ENCODE measurements at places on chromosomes 5 and 9. TPM values are rescaled to one million over a fixed set of nuclear protein-coding genes. Genes with fewer than 3 reads are reported as not detected.

DNA sequence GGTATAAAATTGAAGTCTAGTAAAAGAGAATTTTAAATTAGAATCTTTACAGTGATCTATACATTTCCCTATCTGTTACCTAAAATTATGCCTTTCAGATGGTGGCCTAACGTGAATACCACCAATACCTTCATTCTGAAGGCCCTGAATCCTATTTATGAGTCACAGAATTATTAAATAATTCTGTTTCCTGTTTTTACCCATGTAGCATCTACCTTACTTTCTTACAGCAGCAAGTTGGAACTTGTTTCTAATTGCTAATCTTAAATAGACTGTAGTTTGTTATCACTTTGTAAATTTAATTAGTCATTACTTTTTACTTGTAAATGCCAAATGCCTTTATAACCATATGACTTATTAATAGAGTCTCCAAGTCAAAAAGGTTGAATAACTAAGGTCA lies 135.0 kb downstream of the PDE4D start:
- no peak for DNase-seq

DNA sequence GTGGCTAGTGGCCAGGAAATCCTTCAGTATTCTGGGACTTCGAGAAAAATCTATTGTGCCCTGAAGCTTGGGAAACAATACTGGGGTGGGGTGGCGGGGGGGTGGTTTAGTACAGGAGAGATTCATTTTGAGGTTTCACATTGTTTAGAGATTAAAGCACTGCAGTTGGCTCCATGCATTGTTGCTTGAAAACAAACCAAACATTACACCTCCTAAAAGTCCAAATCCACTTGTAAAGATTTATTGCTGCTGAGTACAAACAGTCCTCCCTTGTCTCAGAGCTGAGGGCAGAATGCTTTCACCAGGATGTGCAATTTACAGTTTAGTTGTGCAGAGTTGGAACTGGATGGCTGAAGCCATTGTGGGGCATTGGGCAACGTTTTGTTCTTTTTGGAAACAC lies 49.4 kb downstream of the GGTA1 start:
- peak; percentile 10 for DNase-seq

DNA sequence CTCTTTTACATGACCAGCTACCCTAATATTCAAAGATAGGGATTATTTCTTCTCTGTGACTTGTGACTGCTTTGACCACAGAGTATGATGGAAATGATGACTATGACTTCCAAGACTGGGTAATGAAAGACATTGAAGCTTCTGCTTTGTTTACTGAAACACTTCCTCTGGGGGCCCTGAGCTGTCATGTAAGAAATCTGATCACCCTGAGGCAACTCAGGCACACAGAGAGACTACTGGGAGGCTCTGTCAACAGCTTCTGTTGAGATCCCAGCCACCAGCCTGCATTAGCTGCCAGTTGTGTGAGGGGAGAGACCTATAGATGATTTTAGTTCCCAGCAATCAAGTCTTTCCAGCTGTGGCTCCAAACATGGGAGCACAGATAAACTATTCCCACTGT lies 76.5 kb downstream of the KCTD16 start:
- no peak for DNase-seq

- no peak for DNase-seq
Observed at GRCh38 chr5:141547488-141547887, 58.6 kb downstream of the PCDHGC5 start.

DNA sequence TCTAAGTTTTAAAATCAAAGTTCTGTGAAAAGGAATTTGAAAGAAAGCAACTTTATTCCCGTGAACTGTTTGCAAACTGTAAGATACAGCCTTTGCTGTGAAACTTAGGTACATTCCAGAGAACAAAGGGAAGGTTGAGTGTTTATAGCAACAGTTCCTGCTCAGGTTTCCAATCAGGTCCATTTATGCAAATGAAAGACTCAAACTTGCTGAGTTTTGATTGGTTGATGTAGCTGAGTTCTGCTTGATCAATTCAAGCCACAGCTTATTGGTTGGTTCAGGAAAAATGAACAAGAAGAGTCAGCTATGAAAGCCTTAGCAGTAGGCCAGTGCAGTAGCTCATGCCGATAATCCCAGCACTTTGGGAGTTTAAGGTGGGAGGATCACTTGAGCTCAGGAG lies 37.9 kb downstream of the SLC27A6 start:
- DNase-seq, result no peak

GRCh38 chr5:173581408-173582215 lies 34.8 kb downstream of the BOD1 start:
- DNase-seq, result no peak

DNA sequence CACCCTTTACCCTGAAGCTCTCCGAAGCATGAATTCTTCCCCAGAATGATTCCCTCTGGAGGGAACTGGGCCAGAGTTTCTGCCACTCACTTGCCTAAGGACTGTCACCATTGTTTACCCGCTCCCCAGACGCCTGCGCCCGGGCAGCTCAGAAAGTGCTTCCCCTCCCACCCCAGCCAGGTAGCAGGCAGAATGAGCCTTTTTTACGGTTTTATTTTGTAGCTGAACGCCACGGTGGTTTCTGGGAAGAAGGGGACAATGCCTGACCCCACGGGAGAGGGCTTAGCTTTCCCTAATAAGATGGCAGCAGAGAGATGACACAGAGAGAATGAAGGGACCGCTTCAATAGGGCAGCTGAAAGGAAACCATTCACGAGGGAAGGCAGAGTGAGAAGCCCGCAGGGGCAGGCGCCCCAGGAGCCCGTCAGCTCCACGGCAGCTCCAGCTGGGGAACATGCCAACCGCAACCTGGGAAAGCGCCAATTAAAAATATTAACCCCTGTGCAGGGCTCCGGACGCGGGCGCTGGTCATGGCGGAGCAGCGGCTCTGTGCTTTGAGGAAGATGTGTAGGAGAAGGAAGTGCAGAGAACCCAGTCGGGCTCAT lies 20.4 kb upstream of the NTNG2 start:
- no peak for DNase-seq

- no peak for DNase-seq
Observed at GRCh38 chr9:70571258-70571657, 156.8 kb upstream of the KLF9 start.

- DNase-seq, result no peak
Observed at GRCh38 chr5:125413496-125414274, 667.2 kb upstream of the ZNF608 start.

GRCh38 chr5:90193185-90193822 lies 216.3 kb downstream of the CETN3 start:
- DNase-seq, result no peak

DNA sequence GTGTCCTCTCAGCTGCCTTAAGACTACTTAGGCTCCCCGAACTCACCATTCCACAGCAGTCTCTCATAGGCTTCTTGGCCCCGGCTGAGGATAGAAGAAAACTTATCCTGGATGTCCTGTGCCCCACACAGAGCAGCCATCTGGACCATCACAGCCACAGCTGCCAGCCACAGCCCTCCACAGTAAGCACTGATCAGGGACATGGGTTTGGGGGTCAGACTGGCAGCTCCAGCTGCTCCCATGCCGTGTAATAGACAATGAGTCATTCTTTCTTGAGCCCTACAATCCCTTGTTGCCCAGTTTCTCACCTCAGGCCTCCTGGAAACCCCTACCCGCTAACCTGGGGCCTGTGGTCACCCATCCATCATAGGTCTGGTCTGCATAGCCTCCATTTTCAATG lies 5.7 kb downstream of the CREB3 start:
- DNase-seq, result no peak

GRCh38 chr5:127650022-127650421 lies 1.1 kb downstream of the CTXN3 start:
- no peak for DNase-seq

DNA sequence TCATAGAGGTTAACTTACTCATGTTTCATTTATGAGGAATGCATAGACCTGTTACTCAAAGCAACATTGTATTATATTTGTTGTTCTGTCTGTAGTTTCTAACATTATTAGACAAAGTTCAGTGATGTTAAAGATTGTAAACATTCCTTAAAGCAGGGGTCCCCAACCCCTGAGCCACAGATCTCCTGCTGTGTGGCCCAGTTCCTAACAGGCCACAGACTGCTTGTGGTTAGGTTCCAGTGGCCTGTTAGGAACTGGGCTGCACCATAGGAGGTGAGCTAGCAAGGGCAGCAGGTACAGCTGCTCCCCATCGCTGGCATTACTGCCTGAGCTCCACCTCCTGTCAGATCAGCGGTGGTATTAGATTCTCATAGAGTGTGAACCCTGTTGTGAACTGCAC lies 181.1 kb downstream of the KDM4C start:
- DNase-seq, result no peak

DNA sequence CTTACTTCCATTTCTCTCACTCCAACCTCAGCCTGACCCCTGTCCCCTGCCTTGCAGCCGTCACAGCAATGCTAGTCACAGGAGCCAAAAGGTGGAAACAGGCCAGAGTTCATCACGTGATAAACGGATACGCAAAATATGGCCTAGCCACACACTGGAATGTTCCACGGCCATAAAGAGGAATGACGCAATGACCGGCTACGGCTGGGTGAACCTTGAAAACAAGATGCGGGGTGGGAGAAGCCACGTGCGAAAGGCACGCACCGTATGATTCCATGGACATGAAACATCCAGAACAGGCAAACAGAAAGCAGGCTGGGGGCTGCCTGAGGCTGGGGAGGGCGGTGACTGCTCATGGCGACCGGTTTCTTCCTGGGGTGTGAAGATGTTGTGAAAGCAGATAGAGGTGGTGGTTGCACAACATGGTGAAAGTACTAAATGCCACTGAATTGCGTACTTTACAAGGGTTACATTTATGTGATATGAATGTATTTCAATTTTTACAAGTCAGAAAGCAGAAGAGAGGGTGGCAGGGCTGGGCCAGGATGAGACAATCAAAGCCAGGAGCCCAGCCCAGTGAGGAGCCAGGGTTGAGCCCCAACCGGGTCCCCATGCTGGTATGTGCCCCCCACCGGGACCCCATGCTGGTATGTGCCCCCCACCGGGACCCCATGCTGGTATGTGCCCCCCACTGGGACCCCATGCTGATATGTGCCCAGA lies 117.8 kb upstream of the SARDH start:
- no peak for DNase-seq

GRCh38 chr5:80755626-80756025 lies 100.8 kb upstream of the DHFR start:
- DNase-seq, result no peak

DNA sequence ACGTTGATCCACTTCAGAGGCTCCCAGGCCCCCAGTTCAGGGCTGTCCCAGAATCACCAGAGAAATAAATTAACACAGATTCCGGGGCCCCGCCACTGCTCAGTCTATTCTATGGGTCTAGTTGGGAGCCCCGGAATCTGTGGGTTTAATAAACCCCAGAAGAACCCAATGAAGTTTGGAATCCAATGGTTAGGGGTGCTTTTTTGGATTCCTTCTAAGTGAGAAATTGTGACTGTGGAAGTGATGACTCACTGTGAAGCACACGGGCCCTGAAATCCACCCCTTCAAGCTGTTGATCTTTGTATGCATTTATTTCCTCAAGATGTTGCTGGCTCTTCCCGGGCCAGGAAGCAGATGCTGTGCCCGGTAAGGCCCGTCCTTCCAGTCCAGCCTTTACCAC lies 57.3 kb upstream of the SLC28A3 start:
- peak; percentile 9 for DNase-seq

DNA sequence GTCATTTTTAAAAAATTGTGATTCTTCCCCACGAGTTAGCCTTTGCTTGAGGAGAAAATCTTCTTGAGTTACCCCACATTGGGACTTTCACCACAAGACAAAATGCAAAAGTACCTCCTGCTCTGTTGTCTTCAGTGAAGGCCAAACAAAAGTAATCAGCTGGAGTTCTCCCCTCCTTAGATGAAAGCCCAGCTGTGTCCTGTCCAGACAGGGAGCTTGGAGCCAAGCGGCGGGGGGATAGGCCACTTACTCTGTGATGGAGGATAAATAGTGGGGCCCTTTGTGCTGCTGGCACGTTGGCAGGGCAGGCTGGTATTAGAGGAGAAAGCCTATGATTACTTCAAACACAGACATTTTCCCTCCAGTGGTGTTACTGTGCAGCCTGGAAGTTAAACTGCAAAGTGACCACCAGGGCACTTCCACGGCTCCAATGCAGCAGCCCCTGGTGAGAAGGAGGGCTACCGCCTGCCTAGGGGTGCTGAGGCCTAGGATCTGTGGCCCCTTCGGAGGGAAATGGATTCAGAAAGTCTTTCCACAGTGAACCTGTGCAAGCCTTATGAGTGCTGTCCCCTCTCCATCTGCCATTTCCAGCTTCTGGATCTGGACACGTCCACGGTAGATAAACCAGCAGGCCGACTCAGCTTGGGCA lies 155.0 kb downstream of the TMEM167A start:
- no peak for DNase-seq

DNA sequence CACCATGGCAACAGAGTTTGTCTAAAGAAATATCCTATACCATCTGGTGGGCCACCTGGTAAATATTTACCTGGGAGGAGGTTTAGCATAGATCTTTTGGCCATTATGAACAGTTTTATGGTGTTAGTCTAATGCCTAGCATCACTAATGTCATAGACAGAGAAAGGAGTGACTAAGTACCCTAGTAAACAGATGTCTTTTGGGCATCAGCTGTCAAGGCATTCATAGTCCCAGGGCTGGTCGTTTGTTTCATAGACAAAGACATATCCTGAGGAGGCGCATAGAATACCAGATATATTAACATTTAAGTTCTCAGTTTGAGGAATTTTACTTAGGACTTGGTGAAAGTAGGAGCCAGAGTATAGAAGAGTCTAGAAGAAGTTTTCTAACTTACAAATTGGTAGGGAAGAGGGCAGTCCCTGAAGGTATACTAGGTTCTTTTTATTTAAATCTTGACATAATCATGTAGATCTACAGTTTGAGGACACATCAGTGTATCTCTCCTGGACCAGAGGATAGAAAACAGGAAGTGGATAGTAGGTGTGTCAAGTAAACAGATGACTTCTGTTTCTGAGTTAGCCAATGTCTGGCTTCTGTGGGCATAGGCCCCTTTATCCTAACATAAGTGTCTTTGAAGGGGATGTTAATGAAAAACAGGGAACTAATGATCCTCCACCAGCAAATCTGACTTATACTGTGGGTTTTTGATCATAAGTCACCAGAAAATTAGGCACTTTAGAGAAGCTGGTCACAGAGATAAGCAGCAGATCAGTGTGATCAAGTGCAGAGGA lies 105.0 kb upstream of the PRSS3 start:
- no peak for DNase-seq

DNA sequence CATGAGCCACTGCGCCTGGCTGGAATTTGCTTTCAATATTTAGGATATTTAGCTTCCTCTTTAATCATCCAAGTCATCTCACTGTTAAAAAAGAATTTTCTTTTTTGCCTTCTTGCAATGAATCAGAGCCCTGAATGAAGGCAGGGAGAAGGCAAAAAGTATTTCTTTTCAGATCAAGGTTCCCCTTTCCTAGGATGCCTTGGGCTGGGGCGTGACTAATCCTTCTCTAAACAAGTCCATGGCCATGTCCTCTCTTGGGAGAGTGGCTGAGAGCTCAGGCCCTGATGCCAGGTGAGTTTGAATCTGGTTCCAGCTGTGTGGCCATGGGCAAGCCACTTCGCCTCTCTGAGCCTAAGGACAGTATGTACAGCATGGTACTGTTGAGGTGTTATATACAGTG lies 84.8 kb upstream of the NEURL1B start:
- DNase-seq, result no peak

GRCh38 chr5:43193894-43194265 lies 1.9 kb downstream of the NIM1K start:
- DNase-seq, result no peak

Gene PCDHGA6
- 3.6 TPM for total RNA-seq

Gene MARVELD2
- 5.5 TPM for total RNA-seq

Gene SLC2A6
- 1.8 TPM for total RNA-seq

Gene ISL1
- 0.30 TPM for total RNA-seq

Gene AOPEP
- total RNA-seq, result 119 TPM

Gene CCIN
- 0.89 TPM for total RNA-seq

Gene ZNF622
- 18.0 TPM for total RNA-seq

Measured in skin of body (tissue), 3 donors.